H4 (cell line): ENCODE measurements at places on chromosomes 6 and 20.

- no peak for DNase-seq
Measured at GRCh38 chr6:100420711-100421110, 44.0 kb downstream of the SIM1 start.

DNA sequence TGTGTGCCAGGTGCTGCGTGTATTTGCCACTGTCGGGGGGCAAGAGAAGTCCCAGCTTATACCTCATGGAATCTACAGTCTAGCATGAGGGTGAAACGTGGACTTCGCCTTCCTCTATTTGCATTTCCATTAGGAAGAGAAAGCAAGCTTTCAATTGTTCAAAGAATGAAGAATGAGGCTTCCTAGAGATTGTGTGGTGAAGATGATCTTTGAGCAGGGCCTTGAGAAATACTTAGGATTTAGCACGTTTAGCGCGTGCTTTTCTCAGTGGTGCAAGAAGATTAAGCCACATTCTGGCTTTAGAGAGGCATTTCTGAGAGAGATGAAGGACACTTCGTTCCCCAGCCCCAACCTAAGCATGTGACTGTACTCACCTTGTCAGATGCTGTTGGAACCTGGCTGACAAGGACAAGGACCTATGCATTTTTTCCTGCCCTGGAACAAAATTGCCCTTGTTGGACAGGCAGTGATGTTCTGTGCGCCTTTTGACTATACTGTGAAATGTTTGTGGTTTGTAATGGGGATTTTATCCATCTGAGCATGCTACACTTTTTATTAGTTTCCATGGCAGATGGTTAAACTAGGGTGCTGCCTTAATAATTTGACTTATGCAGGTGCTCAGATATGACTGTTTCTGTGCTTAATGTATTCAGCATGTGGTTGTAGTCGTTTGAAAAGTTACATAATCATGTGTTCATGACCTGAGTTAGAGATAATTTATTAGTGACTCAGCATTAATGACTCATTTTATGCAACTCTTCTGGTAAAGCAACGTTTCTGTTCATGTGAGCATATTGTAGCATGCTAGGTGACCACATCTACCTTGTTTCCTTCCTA, 10.7 kb downstream of the TULP4 start:
- peak; percentile 9 for DNase-seq

GRCh38 chr6:21437581-21437980, 156.0 kb upstream of the SOX4 start:
- DNase-seq, result no peak

DNA sequence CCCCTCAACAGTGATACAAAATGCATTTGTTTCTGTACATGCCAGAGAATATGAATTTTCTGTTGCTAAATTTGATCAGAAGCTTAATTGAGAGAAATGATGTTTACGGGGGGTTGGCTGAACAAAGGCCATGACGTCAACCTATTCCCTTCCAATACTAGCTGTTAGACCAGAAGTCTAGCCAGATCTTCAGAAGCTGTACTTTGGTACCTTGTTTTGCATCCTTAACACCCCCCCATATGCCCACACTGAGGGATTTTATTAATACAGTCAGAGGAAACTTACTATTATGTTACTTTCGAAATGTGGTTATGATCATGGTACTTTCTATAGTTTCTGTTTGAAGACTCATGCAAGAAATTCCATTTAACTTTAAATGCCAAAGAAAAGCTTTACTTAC, 3.1 kb downstream of the NCOA7 start:
- DNase-seq, result no peak

- no peak for DNase-seq
Measured at GRCh38 chr6:134835993-134836392, 113.9 kb downstream of the ALDH8A1 start.

- DNase-seq, result no peak
Measured at GRCh38 chr6:128826606-128827005, 56.3 kb upstream of the LAMA2 start.

GRCh38 chr6:5174756-5175549, 85.8 kb downstream of the LYRM4 start:
- DNase-seq, result no peak

DNA sequence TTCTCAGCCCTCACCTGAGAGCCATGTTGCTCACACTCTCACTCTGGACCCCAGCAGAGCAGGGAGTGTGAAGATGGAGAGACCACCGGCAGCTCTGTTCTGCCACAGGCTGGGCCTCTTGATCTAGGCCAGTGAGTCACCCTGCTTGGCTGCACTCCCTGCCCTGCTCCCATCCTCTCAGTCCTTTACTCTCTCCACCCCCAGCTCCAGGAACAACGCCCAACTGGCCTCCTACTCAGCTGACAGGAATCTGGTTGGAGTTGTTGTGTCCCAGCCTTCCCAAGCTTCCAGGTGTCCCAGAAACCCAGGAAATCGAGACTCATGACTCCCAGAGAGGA, at the start of gene PSORS1C1:
Gene PSORS1C1 (plus strand): TSS at position 260 of the 338 bp plus-strand sequence. CDS start 14,833 bp downstream, outside the sequence.
- peak; percentile 87 for DNase-seq

- DNase-seq, result no peak
Measured at GRCh38 chr6:45998524-45998923, 17.1 kb downstream of the CLIC5 start.

DNA sequence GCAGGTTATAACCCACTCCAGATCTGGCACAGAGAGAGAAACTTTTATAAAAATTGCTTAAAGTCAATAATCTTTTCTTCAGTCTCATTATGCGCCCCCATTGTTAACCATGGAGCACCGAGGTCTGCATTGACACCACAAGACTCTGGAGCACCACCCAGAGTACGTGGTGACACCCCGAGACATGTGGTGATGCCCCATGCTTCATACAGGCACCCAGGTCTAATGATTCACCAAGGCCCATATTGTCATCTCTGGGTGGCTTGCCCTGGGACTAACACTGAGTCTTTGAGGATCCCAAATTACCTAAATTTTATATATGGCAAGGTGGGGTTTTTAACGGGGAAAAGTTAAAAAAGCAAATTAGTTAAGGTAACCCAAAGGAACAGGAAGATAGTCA, 31.1 kb downstream of the CD109 start:
- DNase-seq, result no peak

DNA sequence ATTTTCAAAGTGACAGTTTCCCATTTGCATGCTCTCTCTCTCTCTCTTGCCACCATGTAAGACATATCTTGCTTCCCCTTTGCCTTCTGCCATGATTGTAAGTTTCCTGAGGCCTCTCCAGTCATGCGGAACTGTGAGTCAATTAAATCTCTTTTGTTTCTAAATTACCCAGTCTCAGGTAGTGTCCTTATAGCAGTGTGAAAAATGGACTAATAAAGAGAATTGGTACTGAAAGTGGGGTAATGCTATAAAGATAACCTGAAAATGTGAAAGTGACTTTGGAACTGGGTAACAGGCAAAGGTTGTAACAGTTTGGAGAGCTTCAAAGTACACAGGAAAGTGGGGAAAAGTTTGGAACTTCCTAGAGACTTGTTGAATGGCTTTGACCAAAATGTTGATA, 389.8 kb downstream of the GRIK2 start:
- no peak for DNase-seq

DNA sequence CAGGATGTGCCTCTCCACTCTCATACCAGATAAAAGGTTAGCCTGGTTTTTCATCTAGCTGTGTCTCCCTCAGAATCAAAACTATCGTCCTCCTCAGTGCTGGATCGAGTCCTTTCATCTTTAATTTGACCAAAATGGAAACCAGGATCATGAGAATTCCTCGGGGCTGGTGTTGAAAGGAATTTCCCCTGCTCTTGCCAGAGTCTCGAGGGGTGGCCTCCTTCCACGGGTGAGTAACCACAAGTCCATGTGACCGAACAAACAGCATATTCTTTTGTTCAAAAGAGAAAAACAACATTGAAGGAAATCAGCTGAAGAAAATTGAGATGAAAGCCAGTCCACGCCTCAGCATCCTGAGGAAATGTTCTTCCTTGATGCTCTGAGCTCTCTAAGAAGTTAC, 165.9 kb upstream of the CDYL start:
- DNase-seq, result peak; percentile 53

GRCh38 chr6:147255948-147256674, 51.9 kb downstream of the STXBP5 start:
- DNase-seq, result no peak

- peak; percentile 42 for DNase-seq
Measured at GRCh38 chr20:43975096-43975768, 60.6 kb downstream of the TOX2 start.

- DNase-seq, result no peak
Measured at GRCh38 chr20:43397147-43397546, 60.5 kb upstream of the SRSF6 start.

GRCh38 chr6:136318676-136319075, 29.0 kb upstream of the BCLAF1 start:
- DNase-seq, result no peak

- no peak for DNase-seq
Measured at GRCh38 chr20:17573463-17573862, 3.6 kb downstream of the DSTN start.

- DNase-seq, result peak; percentile 59
Measured at GRCh38 chr6:33313709-33314514, at the start of gene TAPBP. Gene TAPBP (minus strand): TSS chr6:33314078. CDS start chr6:33314041, 37 bp downstream.

- DNase-seq, result no peak
Measured at GRCh38 chr6:125212377-125212776, 58.8 kb downstream of the TPD52L1 start.

DNA sequence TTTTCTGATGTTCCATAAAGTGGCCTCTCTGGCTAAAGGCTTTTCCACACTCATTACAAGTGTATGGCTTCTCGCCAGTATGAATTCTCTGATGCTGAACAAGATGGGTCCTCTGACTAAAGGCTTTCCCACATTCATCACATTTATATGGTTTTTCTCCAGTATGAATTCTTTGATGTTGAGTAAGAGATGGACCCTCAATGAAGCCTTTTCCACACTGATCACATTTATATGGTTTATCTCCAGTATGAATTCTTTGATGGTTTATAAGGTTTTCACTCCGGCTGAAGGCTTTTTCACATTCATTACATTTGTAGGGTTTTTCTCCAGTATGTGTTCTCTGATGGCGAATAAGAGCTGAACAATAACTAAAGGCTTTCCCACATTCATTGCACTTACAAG, 20.4 kb downstream of the ZNF184 start:
- no peak for DNase-seq

DNA sequence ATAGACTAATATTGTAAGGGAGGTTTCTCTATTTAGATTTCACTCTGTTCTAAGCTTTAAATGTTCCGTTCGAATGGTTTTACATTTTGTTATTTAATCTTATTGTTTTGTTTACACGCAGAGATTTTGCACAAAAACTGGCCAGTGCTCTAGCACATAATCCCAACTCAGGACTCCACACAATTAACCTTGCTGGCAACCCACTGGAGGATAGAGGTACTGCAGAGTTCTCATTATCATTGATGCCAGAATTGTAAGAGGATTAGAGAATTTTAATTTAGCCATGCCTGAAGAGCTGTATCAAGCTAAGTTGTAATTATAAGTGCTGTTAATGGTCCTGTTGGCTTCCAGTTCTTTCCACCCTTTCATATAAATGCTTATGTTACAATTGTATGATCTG, 179.7 kb upstream of the SCGN start:
- no peak for DNase-seq

- DNase-seq, result no peak
Measured at GRCh38 chr20:50510706-50511542, 741 bp downstream of the PTPN1 start.

GRCh38 chr6:119096721-119097565, 18.5 kb upstream of the FAM184A start:
- DNase-seq, result no peak

DNA sequence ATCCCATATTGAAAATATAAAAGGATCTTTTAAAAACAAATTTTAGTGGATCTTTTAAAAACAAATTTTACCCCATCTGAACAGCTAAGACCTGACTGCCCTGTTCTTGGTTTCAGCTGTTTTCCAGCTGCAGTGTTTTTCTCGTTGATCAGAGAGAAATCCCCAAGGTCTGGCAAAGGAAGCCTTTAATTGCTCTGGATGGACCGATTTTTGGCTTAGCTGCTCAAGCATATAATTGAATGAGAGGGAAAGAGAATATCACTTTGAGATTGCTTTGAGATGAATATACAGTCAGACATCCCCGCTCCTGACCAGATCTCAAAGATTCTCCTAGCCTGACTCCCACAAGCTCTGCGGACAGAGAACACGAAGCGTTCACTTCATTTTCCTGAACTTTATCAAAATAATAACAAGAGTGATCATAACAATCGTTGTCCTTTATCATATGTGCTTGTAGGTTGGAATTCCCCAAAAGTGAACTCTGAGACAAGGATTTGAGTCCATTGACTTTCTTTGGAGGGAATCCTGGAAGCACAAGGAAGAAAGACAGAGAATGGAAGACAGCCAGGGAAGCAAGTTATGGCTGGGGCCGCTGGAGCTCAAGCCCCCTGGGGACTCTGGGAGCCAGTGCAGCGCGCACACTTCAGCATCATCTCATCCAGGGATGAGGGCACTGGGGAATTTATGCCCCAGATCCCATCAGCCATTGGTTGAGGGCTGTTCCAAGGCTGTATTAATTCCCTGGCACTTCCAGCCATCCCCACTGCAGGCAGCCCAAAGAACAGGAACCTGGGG, 101.3 kb downstream of the SNX5 start:
- no peak for DNase-seq

DNA sequence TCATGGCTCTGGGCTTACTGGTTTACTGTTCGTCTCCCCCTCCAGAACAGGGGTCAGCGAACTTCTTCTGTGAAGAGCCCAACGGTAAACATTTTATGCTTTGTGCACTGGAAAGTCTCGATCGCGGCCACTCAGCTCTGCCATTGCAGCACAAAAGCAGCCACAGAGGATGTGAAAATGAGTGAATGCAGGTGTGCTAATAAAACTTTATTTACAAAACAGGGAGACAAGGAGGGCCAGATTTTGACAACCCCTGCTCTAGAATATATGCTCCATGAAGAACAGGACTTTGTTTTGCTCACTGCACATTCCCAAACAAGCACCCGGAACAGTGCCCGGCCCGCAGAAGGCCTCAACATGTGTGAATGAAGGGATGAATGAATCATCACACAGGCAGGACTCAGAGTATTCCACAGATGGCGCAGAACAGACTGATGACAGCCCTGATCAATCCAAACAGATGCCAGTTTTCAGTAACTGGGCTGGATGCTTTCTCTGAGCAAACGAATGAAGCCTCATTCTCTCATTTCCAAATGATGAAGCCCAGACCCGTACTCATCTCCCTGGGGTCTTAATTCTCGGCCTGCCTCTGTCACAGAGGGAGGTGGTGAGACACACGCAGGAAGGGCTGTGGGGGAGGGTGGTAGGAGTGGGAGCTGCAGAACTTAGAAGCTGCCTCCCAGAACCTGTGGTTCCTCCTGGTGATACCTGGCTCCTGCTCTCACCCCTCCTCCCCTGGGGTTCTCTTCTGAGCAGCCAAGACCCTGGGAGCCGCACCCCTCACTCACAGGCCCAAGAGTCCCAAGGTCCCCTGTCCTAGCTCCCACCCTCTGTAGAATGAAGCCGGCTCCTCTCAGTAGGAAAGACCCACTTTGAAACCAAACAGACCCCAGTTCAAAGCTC, 196.4 kb downstream of the PREX1 start:
- no peak for DNase-seq

GRCh38 chr6:41257369-41258195, 28.9 kb downstream of the TREM1 start:
- peak; percentile 73 for DNase-seq
